ENCODE measurements at places on chromosomes 4 and X.

DNA sequence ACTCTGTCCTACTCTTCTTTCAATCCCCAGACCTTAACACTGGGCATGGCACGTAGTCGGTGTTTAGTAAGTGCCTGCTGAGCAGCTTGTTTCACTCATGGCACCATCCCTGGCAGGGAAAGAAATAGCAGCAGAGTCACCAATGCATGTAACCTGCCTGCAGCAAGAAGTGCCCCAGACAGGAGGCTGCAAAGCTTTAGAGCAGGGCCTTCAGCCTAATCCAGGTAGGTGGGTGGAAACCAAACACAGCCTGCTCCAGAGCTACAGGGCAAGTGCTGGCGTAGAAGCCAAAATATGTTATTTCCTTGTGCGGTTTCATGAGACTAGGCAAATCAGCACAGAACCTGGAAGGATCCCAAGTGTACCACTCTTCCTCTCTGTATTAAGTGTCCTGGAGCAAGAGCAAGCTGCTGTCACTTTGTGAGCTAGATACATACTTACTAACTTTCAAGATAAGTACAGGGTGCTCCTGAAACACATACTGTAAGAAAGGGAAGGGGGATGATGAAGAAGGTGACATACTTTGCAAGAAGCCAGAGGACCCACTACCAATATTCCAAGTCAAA is 5.5 kb downstream of the PROM1 start:
- DNase-seq, result no peak

DNA sequence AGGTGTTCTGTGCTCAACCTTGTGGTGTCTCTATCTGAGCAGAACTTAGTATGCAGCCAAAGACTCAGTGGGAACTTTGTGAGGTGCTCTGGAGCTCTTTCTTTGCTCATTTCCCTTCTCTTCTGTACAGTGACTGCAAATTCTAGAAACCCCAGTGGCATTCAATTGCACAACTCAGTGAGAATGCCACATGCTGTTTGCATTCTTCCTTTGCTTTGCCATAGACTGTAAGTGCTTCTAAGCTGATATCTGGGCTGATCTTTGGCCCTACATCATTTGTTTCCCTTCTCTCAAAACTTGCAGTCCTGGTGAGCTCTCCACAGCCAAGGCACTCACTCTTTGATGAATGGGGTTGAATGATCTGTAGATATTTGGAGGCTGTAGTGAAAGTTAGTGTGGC is 7.0 kb downstream of the PNMA3 start:
- no peak for DNase-seq

- no peak for DNase-seq
Observed at GRCh38 chr4:3387154-3387942, 54.4 kb upstream of the HGFAC start.

DNA sequence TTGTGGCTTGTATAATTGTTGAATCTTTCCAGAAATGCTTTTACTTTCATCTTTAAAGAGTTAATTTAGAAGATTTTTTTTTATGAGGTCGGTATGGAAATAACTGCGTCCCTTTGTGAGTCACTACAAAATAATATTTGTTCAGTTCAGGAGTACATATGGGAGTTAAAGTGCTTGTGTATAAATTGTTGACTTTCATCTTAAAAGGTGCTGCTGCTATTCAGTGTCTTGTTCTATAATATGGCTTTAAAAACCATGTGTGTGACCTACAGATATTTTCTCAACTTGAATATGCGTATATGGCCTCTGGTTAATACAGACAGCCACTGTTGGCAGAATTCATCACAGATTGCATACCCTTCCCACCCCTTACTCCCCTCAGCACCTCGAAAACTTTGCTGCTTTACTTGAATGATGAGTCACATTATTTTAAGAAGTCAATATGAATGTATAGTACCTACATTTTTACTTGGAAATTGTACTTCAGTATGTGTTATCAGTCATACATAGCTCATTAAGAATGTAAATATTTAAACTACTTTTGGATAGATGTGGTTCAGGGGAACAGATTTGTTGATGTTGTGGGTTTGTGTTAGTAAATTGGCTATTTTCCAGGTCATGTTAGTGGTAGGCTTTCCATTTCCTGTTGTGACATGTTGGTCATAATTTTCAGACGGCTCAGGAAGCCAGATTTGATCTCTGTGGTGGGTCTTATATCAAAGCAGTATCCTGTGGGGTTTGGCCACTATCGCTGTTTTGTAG is 1.5 kb downstream of the CLCN3 start:
- DNase-seq, result peak; percentile 2

Measured in SHP77 treated with DMSO at 0.1 percent for 48 hours (cell line).